Stimulated activated CD4-positive, alpha-beta T cell treated with anti-CD3 and anti-CD28 coated beads, Interleukin-12 subunit alpha, Interleukin-12 subunit beta, amount 100 ng/mL, for 48 hours (primary cell): ENCODE measurements at places on chromosomes 7 and 10.

DNA sequence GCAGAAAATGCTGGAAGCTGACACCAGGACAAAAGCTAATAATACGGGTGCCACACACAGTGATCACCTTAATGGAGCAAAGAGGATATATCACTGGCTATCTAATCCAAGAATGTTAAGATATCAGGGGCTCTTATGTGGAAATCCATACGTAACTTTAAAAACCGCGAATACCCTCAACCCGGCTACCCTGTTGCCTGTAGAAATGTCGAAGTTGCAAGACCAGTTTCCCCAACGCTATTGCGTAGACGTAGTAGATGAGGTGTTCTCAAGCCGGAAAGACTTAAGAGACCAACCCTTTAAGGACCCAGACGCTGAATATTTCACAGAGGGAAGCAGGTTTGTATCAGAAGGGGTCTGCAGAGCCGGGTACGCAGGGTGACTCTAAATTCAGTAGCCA, 7.9 kb upstream of the CYREN start:
- no peak for DNase-seq

GRCh38 chr7:133975130-133975529, 152.0 kb upstream of the LRGUK start:
- DNase-seq, result no peak

GRCh38 chr10:6171881-6172695, 30.6 kb upstream of the PFKFB3 start:
- no peak for DNase-seq

DNA sequence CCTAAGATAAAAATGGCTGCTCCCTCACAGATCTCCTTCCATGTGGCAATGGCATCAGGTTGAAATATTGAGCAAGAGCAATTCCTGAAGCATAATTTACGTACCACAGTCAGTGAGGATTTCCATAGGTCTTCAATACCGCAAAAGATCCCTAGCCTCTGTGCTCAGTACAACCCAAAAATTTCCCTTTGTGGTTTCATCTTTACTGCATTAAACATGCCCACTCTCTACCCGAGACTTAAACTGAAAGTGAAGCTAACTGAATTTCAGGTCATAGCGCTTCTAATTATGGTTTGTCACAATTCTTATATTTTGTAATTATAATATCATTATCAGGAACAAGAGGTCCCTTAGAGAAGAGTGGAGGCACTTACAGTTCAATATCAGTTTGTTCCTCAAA, 1071.1 kb downstream of the XPNPEP1 start:
- DNase-seq, result no peak

- DNase-seq, result no peak
Observed at GRCh38 chr7:157228864-157229422, 90.2 kb downstream of the UBE3C start.

- no peak for DNase-seq
Observed at GRCh38 chr10:103660364-103661197, 167.1 kb downstream of the NEURL1 start.

DNA sequence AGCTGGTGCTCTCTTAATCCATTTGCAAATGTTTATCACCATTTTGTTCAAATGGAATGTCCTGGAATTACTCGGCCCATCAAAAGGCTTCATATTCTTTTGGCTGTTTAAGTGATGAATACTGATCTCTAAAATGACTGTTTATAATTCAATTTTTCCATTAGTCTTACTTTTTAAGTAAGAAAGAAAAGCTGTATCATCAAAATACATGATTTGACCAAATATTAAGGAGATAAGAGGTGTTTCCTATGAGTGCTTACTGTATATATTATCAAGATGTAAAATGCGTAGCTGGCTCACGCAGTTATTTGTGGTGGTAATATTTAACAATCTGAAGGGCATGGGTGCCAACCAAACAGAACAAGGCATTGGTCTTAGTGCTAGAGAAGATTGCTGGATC, 51.2 kb downstream of the OTUD1 start:
- DNase-seq, result no peak

GRCh38 chr7:28808796-28809533, 149.2 kb downstream of the TRIL start:
- no peak for DNase-seq

GRCh38 chr10:71727738-71728737, 8.5 kb upstream of the C10orf105 start:
- DNase-seq, result no peak

GRCh38 chr10:124074501-124075109, 18.8 kb downstream of the CHST15 start:
- DNase-seq, result no peak

GRCh38 chr10:102832987-102833386, 4.2 kb downstream of the CYP17A1 start:
- DNase-seq, result no peak

GRCh38 chr10:63155388-63156020, 22.4 kb downstream of the NRBF2 start:
- no peak for DNase-seq

DNA sequence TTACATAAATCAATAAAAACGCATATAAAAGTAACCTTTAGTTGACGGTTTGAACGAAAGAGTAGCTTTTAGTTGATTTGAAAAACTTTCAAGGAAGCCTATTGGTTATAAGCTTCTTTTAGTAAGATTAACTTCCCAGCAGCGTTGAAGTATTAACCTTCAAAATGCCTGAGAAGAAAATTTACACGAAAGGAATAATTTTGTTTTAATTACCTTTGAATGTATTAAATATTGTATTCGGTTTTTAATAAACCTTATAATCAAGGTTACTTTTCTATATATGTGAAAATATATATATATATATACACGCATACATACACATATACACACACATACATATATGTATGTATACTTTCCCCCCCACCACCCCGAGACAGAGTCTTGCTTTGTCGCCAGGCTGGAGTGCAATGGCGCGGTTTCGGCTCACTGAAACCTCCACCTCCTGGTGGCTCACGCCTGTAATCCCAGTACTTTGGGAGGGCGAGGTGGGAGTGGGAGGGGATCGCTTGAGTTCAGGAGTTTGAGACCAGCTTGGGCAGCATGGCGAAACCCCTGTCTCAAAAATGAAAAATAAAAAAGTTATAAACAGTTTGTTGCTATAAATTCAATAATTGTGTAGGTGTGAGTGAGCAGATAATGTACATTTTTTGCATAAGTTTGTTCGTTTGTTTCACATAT, 57.6 kb upstream of the EZH2 start:
- DNase-seq, result peak; percentile 64

- no peak for DNase-seq
Observed at GRCh38 chr10:69800109-69800508, 1.6 kb upstream of the COL13A1 start.

DNA sequence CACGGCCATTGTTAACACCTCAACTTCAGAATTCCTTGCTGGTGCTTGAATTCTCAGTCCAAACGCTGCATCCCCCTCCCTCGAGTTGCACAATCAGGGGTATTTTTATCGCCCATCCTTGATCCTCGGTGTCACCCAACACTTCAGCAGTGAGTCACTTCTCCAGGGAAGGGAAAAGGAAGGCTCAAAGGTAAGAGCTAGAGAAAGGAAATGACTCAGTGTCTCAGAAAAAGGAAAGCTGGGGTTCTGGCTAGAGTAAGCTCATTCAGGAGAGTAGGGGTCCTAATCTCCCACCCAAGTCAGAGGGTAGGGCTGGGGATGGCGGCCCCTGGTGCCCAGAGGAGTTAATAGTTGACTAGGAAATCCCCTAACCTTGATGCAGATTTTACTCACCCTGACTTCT, 39.8 kb upstream of the TRIM8 start:
- DNase-seq, result no peak

DNA sequence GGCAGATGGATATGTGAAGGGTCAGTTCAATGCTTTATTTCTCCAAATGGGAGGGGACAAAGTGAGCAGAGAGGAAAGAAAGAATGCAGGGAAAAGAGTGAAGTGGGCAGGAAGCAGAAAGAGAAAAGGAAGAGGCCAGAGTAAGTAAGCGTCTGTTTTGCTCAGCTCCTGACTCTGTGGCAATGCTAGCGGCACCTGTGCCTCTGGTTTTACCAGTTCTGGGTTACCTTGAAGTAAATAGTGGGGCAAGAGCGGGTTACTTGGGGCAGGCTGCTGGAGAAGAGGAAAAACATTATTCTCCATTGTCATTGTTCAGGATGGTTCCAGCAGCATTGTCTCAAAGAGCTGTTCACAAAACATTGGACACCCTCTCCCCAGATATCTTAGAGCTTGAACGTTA, 1.9 kb downstream of the TAS2R40 start:
- DNase-seq, result no peak

- DNase-seq, result no peak
Observed at GRCh38 chr7:135666846-135667245, 4.5 kb downstream of the STMP1 start.

GRCh38 chr7:122166740-122167139, 22.7 kb upstream of the AASS start:
- no peak for DNase-seq

DNA sequence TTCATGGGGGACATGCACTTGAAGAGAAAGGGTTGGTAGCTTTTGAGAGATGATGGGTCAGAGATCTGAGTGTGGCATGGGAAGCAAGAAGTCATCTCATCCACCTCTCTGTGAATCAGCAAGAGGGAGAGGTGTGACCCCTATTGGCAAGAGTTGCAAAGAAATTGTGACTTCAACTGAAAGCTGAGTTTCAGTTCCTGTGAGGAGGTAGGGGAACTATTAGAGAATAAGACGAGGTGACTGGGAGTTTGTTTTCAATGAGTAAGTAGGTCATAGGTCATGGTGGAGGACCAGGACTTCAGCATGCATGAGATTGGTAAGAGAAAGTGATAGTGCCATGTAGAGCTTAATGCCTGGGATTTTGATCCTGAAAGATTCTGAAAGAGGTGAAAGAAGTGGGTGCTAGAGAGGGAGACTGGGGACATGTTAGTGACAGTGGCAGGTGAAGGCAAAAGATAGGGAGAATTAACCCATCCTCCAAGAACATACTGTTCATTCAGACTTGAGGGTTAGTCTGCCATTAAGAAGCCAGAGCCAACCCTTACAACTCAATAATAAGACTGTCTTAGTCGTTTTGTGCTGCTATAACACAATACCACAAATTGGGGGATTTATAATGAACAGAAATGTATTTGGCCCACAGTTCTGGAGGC, 75.5 kb upstream of the CAPZA2 start:
- DNase-seq, result no peak

- DNase-seq, result no peak
Observed at GRCh38 chr7:28708033-28708951, 249.8 kb downstream of the TRIL start.

GRCh38 chr10:111211706-111212105, 134.9 kb downstream of the ADRA2A start:
- DNase-seq, result no peak

- DNase-seq, result no peak
Observed at GRCh38 chr10:72164617-72165016, 51.2 kb upstream of the ANAPC16 start.

DNA sequence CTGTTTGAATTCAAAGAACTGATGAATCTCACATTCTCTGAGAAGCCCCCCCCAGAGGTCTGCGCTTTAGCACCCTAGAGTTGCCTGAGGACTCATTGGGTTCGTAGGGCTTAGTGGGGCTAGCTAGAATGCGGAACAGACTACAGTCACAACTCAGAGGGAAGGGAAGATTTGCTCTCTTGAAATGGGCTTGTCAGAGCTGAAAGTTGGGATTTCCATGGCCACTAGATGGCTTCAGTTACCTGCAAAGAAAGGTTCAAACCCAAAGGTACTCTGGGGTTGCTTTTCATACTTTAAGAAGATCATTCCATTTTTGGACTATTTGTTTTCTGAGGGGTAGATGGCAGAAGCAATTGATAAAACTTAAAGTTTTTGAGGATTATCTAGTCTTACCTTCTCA, 205.0 kb downstream of the BBS9 start:
- no peak for DNase-seq

DNA sequence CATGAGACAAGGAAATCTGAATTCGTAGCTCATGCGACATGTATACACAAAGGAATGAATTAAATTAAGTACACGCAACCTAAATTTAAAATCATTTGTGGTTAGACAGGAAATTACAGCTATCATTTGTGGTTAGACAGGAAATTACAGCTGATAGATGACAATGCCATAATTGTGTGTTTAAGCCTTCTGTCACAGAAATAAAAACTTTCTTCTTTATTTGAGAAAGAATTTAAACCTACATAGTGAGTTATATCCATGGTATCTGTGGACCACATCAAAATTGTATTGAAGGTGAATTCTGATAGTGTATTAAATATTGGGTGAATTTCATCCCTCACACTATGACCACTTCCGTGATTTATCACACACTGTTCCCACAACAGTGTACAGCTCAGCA, 362.9 kb downstream of the MAGI2 start:
- DNase-seq, result no peak

DNA sequence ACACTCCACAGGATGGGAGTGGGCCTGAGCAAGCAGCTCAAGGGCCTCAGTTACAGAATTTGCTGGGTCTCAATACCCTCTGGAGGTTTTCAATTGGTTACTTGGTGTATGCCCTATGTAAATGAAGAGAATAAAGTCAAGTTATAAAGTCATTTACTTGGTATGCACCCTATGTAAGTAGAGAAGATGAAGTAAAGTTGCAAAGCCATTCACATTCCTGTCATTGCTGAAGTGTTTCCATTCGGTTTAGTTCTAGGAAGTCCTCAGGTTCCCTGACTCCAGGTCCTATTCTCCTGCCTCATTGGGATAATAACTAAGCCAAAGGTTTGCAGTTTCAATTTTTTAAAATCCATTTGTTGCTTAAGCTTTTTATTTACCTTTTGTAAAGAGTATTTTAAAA, 272.6 kb upstream of the NPSR1 start:
- DNase-seq, result no peak

DNA sequence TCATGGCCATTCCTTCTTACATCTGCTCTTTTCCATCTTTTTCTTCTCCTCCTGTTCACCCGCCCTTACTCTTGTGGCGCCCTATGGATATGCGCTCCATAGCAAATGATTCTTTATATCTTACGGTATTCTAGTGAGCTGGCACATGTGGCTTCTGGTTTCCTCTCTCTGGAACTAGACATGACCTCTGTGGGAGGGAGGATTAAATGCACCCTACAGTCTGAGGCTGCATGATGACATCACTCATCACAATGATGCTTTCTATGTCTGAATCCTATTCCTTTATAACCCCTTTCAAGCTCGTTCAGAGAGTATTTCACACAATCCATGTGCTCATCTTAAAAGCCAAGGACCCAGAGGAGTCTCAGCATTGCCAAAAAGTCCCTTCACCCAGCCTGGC, 153.3 kb downstream of the EGFR start:
- no peak for DNase-seq
